ENCODE measurements at places on chromosomes 6 and 20.

GRCh38 chr6:30599625-30600324, 17.3 kb downstream of the PPP1R10 start:
- DNase-seq, result no peak

DNA sequence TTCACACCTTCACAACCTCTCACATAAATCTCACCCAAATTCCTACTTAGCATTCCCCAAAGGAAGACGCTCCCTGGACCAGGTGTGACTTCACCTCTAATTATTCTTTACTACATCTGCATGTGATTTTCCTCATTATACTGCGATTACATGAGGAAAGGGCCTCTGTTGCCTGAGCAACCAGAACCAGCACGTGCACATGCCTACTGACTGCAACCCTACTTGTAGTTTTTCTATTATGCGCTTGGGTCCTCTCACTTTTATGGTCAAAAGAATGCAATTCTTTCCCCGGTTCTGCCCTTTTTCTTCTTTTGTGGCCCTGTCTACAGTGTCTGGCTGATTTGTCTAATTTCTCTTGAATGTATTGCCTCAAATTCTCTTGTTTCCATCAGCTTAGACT, 20.4 kb upstream of the ANKEF1 start:
- DNase-seq, result no peak

- no peak for DNase-seq
Observed at GRCh38 chr20:22414305-22414742, 170.0 kb downstream of the FOXA2 start.

GRCh38 chr20:57638895-57639236, 18.6 kb upstream of the ZBP1 start:
- DNase-seq, result no peak

DNA sequence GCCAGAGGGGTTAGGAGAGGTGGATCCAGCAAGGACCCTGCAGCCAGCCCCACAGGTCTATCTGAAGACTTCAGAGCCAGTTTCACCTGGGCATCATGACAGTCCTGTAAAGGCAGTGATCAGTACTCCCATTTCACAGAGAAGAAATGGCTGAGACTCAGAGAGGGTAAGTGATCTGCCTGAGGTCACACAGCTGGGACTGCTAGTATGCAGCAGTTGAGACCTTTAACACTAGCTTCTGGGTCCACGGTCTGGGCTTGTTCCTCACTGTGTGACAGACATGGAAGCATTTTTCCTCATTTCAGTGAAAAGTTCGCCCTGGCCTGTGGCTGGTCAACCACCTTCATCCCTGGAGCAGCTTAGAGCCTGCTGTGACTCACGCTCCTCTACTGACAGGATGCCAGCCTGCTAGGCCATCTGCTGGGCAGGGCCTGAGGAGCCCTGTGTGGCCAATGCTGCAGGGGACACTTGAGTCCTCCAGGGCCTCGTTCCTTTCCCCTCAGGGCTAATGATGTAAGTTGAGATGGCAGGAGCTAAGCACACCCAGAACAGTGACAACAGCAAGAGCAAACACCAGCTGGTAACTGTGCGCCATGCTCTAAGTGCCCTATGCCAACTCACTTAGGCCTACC, 192.0 kb downstream of the LRFN2 start:
- no peak for DNase-seq

- DNase-seq, result no peak
Observed at GRCh38 chr6:126720304-126720703, 380.4 kb downstream of the CENPW start.

GRCh38 chr6:4902363-4902762, 101.5 kb downstream of the RPP40 start:
- no peak for DNase-seq

DNA sequence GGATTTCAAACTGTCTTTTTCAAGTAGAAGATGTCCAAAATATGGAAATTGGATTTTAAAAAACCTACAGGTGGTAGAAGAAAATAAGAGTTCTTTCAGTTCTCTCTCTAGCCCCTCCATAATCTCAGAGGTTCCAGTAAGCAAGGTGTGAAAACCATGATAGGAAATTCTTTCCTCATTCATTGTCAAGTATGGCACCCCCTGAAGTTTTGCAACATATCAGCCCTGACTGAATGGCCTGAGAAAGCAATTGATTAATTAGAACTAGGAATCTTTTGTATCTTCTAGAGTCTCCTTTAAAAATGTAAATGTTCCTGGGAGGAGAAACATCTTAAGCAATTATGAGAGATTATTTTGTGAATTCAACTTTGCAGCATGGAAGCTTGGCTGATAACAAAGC, 198.7 kb upstream of the STXBP5 start:
- no peak for DNase-seq

DNA sequence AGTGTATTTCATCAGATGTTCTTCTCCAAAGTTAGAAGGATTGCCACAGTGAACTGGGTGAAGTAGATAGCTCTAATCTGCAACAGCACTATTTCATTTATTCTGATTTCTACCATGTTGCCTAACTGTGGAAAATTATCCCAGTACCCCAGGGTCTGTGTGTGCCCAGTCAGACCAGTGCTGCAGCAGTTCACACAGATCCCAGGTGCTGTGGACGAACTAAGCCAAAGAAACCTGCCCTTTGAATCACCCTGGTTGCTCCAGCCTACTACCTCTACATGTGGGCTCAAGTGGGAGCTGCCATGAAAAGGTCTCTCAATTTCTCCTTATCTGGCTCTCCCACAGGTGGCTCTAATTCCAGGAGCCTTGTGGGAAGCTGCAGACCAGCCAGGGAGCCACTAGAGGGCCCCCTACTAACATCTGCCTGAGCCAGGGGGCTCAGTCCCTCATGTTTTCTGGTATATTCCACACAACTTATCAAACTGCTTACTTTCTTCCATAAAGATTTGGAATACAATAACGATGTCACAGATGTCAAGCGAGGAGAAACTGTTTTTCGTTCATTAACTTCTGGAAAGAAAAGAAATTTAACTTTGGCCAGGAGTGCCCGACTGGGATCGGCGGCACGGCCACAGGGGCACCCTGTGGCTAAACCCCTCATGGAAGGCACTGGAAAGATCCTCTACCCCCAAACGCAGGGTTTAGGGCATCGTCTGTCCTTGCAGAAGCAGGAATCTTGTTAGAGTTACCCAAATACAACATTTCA, 31.6 kb upstream of the LY86 start:
- DNase-seq, result peak; percentile 45

- DNase-seq, result no peak
Observed at GRCh38 chr6:75081921-75082320, 123.9 kb downstream of the COL12A1 start.

GRCh38 chr6:128202169-128202765, 301.4 kb upstream of the THEMIS start:
- no peak for DNase-seq

DNA sequence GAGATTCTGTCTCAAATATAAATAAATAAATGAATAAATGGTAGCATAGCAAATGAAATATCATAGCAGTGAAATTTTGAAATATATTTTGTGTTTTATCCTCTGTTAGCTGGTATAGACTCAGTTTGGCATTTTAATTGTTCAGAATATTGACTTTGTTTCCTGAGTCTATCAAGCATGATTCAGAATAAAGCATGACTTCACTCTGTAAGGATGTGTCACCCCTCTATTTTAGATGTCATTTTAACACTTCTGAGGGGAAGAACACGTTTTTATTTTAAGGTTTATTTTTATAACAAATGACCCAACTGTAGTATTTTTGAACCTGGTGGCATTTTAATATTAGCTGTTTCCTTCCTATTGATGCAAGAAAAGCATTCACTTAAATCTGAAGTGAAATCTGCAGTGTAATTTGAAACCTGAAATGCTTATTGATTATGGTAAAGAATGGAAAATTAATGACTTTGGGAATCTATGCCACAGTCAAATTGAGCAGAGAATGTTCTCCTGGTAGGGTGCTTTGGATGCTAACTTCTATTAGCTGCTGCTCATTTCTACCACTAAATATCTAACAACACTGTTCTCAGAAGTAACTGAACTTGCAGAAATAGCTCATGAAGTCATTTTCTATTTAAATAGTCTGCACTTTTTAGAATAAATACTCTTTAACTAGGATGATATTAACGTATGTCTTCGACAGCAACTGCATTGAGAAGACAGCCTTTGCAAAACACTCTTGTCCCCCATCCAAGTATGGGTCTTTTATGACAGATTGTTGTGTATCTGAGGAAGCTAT, 114.2 kb downstream of the SOX4 start:
- DNase-seq, result no peak

DNA sequence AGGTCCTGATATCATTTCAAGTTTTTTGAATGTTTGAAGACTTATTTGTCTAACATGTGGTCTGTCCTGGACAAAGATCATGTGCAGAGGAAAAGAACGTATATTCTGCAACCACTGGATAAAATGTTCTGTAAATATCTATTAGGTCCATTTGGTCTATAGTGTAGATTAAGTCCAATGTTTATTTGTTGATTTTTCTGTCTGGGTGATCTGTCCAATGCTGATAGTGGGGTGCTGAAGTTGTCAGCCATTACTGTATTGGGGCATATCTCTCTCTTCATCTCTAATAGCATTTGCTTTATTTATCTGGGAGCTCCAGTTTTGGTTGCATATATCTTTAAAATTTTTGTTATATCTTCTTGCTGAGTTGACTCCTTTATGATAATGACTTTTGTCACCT, 258.4 kb upstream of the CITED2 start:
- no peak for DNase-seq

DNA sequence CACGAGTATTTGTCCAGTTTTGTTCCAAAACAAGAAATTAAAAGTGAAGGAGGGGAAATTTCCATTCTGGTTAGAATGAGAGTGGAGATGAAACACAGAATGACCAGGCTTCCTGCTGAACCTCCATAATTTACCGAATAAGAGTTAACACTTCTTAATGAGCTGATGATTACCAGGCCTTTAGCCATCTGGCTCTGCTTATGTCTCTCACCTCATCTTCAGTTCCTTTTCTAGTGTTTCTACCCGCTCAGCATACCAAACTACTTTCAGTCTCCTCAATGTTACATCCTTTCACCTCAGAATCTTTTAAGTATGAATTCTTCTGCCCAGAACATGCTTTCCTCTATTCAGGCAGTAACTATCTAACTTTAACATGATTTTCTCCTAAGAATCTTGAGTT, 209.0 kb upstream of the RSPO3 start:
- DNase-seq, result no peak

DNA sequence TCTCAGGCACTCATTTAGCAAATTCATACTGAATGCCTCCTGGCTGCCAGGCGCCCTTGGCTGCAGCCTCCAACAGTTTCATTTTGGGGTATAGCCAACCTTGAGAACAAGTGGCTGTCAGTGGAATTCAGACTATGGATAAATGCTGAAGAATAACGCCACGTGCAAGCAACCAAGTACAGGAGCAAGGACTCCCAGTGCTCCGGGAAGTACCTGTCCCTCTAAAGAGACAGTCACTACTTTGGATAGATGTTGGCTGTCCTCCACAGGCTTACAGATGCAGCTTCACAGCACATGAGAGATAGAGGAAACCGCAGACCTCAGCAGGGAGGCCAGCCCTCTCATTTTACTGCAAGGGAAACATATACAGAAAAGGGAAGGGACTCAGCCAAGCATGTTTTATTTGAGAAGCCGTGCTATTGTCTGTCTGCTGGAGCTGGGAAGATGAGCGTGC, 658.2 kb downstream of the PTPRT start:
- no peak for DNase-seq

- DNase-seq, result no peak
Observed at GRCh38 chr6:128979071-128979470, 96.1 kb downstream of the LAMA2 start.

DNA sequence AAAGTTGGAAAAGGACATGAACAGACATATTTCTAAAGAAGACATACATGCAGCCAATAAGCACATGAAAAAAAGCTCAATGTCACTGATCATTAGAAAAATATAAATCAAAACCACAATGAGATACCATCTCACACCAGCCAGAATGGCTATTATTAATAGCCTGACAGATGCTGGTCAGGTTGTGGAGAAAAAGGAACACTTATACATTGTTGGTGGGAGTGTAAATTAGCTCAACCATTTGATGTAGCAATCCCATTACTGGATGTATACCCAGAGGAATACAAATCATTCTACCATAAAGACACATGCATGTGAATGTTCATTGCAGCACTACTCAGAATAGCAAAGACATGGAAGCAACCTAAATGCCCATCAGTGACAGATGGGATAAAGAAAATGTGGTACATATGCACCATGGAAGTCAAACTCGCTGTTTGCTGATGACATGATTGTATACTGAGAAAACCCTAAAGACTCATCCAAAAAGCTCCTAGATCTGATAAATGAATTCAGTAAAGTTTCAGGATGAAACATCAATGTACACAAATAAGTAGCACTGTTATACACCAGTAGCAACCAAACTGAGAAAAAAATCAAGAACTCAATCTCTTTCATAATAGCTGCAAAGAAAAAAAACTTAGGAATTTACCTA, 196.8 kb downstream of the ADGB start:
- DNase-seq, result no peak

DNA sequence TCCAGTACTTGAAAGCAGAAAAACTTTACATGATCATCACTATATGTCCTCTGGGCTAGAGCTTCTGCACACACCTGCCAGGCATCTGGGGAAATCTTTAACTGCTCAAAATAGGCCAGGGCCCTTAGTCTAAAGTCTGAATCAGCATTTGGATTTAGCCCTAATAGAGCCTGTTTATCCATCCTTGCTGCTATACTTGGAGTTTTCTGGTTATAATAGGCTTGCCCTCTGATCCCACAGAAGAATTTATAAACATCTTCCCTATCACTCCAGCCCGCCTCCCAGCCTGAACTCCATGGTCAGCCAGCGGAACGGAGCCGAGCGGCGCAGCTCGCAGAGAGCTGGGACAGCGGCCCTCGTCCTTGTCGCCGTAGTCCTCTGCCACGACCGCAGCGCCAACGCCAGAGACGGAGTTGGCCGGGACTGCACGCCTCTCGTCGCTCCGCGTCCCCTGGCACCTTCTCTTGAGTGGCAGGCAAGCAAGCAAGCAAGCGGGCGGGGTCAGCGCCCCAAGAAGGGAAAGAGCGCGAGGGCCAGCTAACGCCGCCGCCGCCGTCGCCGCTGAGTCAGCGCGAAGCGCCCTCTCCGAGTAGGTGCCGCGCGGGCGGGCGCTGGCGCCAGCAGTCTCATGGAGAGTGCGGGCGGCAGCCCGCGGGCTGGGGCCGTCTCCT, 25.4 kb upstream of the ASIP start:
- peak; percentile 83 for DNase-seq

Measured in dorsolateral prefrontal cortex (tissue), 122 donors.